GM12892 (cell line): ENCODE measurements at places on chromosomes 6 and 20.

DNA sequence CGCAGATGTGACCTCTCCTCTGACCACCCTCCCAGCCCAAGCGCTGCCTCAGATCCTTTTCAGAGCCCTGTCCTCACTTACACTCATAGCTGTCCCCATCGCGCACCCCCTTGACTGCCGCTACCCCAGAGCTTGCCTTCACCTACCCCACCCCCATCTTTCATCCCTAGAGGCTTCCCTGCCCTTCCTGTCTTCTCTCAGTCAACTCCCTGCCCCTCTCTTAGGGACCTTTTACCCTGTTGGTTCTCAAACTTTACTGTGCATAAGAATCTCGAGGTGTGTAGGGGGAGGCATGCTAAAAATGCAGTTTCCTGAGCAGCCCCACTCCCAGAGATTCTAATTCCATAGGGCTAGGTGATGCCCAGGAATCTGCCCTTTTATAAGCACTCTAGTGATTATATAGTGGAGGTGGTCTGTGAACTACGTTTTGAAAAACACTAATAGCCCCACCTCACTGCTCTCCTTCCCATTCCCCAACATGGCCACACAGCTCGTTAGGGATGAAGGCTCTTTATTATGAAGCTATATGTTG is 725 bp downstream of the TM9SF4 start:
- no peak for DNase-seq

DNA sequence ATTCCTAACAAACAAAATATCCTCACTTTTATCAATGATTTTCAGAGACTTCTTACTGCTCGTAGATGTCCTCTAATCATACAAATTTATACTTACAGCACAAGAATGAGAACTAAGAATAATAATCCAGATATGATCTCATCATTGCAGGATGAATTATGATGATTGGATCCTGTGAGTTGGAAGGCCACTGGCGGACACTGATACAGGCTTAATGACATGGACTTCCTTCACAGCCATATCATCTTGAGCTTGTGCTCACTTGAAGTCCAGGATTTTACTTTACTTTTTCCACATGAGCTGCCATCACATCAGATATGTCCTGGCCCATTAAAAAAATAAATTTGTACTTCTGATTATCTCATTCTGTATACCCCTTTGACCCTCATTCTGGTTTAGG is 94.3 kb downstream of the NKAIN2 start:
- DNase-seq, result no peak

- no peak for DNase-seq
These were observed 114.6 kb downstream of the PAX1 start for GRCh38 chr20:21820045-21820444.

- no peak for DNase-seq
These were observed 36.7 kb upstream of the FAM135A start for GRCh38 chr6:70376628-70377027.

- DNase-seq, result no peak
These were observed 348.4 kb downstream of the TPBG start for GRCh38 chr6:82711971-82712370.

DNA sequence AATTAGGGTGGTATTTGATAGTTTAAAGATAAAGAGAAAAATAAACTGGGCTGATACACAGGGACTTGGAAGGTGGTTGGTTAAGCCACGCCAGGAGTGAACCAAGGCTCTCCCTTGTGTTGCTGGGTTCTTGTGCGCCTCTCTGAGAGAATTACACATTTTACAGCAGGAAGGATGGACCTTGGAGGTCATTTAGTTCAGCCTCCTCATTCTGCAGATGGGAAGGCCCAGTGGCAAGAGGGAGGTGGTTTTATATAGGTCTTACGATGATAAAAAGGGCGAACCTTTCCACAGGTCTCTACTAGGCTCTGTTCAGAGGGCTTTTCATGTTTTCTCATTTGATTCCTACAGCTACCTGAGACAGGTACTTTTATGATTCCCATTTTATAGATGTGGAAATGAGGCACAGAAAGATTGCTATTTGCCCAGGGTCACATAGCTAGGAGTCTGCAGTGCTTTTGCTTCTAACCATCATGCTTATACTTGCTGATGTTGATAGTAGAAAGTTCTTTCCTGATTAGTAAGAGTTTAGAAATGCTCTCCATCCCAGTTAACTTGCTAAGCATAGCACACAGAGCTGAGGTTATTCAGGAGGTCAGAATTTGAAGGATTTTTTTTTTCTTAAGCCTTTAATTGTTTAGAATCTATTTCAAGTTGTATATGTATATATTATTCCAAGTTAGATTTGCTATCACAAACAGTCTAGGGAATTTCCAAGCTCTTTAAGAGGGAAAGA is 12.8 kb downstream of the HIVEP1 start:
- DNase-seq, result no peak

DNA sequence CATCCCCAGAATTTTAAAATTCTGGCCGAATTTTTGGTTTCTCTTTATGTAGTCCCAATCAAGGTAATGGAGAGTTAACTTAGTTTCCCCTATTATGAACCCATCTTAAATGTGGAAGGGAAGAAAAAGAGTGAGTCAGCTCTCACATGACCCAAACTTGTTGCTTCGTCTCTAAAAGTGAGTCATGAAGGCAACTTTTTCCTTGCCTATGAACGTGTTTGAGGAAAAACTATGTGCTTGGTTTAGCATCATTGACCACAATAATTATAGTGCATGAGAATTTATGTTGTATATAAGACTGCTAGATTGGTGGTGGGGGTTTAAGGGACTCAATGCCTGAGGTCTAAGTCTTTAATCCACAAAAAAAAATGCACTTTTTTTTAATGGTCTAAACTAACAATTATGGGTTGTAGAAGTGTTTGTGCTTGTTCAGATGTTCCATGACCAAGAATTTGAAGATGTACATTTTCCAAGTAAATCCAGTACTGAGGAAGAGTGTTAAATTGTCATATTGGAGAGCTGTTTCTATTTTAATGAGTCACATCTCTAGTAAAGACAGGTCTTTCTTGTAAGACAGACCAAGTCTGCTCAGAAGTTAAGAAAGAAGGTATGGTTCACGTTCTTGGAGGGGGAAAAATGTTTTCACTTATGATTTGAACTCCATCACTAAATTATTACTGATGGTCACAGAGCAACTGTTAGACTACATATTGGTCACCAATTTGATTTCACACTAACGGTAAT is 409.9 kb upstream of the MARCKS start:
- no peak for DNase-seq

DNA sequence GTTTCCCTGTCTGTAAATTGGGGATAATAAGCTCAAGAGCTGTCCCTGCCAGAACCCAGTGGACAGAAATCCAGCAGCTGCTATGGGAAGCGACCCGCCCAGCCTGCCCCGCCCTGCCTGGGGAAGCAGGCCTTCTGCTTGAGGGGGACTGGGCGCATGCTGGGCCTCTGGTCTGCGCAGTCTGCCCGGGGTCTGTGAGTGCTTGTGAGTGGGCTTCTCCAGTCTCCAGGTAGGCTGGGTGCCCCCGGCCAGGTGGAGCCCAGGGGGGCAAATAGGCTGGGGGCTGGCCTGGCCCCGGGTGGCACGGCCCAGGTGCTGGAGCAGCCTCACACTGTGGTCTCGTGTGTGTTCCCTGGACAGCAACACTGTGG is 648 bp upstream of the RBBP8NL start:
- no peak for DNase-seq

DNA sequence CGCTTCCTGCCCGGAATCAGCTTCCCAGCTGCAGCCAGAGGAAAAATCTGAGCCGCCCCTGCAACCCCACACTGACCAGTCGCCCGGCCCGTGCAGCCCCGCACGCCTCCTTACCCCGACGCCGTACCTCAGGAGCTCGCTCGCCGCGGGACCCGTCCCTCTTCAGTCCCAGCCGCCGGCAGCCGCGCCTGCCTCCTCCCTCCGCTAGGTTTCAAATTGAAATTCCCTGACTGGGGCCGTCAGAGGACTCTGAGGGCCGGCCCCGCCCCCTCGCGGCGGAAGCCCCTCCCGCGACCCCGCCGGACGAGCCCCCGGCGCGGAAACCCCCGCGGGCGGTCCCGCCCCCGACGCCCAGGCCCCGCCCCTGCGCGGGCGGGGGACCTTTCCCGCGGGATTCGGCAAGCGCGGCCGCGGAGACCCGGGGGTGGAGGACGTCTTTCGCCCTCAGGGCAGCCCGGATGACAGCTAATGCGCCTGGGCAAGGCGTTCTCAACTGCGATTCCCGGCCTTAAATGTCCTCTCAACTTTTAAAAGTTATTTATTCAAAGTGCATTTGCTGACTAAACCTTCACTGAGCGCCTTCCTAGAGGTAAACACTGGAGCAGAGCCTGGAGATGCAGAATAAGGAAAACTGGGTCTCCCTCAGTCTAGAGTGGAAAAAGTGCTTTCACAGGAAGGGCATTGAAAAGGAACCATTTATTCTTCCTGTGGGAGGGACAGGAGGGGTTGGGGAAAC is at the start of gene EPB41L2:
Gene EPB41L2 (minus strand): TSS at position 218 of the 736 bp plus-strand sequence. CDS start 106,760 bp downstream, outside the sequence.
- peak; percentile 56 for DNase-seq

DNA sequence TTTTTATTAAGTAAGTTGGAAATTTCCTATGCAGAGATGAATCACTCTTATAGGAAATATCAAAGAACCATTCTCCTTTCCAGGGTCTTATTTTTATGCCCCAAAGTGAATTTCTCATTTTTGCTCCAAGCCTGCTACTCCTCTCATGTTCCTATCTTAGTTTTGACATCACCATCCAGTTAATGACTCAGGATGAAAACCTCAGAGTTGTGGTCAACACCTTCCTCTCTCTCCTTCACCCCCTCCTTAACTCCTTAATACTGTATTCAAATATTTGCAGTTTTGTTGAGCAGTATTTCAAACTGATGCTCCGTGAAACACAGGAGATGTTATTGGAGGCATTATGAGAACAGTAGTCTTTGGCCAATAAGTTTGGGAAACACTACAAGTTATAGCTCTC is 64.1 kb downstream of the NRN1 start:
- DNase-seq, result no peak

DNA sequence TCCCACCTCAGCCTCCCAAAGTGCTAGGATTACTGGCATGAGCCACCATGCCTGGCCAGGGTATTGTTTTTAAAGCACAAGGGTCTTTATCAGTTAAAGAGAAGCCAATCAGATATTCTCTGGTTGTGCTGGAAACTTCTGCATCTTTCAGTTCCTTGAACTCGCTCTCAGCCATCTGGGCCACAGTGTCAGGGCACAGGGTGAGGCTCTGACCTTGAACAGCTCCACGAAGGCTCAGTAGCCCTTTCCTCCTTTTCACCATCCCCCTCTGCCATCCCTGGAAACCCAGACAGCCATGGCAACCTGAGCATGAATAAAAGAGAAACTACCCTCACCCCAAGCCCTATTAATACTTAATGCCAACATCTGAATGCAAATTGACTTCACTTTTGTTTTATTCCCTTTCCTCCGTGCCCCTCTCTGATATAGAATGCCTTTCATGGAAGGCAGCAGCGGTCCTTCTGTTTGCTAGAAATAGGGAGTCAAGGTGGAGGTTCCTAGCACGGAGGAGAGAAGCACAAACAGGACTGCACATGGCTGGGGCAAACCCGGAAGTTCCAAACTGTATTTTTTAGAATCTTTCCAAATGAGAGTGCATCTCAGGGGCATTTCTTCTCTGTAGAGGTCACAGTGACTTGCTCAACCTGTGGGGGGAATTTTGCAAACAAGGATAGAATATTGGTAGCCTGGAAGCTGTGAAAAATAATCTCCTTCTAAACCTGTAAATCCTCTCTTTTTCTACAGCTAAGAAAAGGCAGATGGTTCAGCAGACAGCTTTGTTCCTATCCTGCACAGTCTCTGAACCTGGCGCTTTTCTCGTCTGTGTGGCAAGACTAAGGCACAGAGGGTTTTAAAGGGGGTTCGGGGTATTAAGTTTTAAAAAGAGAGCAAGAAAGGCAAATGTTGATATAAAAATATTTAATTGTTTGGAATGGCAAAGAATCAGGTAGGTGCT is 176.4 kb upstream of the RREB1 start:
- peak; percentile 25 for DNase-seq

DNA sequence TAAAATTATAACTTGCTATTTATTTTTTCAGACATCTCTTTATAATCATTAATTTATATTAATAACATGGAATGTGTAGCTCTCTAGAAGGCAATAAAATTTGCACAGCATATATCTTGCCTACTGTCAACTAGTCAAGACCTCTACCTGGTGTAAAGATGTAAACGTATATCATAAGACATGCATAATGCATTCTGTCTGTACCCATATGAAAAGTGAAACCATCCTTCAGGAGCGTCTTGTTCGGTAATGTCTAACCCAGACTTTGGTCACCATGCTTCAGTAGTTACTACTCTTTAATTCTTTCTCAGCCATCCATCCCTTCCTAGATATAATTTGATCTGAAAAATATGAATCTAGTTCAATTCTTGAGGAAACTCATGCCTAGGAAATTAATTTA is 21.0 kb downstream of the CEP43 start:
- no peak for DNase-seq

GRCh38 chr6:88165844-88166492 is at the start of gene CNR1:
Gene CNR1 (minus strand): TSS chr6:88166347. CDS start chr6:88145274, 21,073 bp downstream.
- peak; percentile 41 for DNase-seq
